ENCODE measurements at places on chromosomes 7 and 10.

DNA sequence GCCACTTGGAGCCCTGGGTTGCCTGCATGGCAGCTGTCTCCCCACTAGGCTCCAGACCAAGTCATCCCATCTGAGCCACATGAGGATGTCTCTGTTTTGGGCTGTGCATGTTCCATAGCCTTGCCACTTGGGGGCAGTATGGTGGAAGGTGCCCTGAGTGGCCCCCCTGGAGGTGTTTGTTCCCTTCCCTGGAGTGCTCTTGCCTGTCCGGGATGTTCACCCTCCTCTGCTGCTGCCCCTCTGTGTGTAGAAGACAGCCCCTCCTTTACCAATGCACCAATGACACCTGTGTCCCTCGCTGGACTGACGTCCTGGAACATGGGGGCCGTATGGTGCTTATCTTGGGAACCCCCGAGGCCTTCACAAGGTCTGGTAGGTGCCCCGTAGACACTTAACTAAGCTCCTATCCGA, 100.2 kb downstream of the ACTR3B start:
- no peak for DNase-seq

DNA sequence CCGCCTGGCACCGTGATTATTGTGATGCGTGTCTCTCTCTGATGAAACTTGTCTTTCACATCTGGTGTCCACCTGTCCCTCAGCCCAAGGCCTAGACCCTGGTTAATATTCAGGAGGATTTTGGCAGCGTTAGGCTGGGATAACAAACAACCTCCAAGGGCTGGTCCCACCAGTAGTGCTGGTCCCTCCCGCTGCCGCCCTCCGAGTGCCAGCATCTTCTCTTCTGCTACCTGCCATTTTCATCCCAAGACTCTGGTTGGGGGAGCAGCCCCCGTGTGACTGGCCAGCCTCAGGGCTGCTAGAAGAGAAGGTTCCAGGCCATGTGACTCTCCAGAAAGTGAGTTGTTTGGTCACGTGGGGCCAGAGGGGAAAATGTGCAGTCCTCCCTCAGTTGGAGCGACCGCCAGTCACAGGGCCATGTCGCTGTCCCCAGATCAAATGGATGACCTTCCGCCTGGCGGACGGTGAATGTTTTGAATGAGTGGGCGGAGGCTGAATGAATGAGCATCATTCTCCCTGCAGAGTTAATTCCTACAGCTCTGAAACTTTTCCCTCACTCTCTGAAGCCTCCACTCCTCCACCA, 479.9 kb upstream of the FOXK1 start:
- no peak for DNase-seq

GRCh38 chr7:53768186-53768585, 732.8 kb downstream of the POM121L12 start:
- DNase-seq: no peak

- DNase-seq: no peak
Measured at GRCh38 chr7:103889451-103889850, 100.0 kb downstream of the RELN start.

- DNase-seq: no peak
Measured at GRCh38 chr10:113000876-113001598, 51.0 kb downstream of the TCF7L2 start.
